ENCODE measurements at places on chromosomes 1 and 21.

- no peak for DNase-seq
These were observed 48.4 kb downstream of the TRIM11 start for GRCh38 chr1:228358039-228358763.

GRCh38 chr1:53174971-53175913 is 21.4 kb upstream of the CPT2 start:
- peak; percentile 23 for DNase-seq

- no peak for DNase-seq
These were observed 174.7 kb downstream of the LBR start for GRCh38 chr1:225253173-225253572.

DNA sequence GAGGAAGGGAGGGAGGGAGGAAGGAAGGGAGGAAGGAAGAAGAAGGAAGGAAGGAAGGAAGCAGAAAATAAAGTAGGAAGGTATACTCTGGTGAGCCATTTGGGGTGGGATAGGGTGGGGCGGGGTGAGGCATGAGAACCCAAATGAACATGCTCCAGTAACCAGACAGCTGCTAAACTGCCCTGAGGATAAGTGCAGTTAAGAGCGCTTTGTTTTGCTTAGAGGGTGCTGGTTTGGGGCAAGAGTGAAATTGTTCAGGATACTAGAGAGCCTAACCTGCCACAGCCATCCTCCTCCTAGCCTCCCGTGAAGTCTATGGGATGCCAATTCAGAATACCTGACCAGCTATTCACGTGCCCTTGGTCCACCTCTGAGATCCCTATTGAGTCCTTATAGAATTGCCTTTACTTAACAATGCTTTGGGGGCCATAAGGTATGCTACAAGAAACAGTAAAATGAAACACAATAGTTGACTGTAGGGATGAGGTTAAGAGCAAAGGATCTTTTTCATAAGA is 59.0 kb upstream of the ATF3 start:
- DNase-seq: no peak

- DNase-seq: peak; percentile 81
These were observed 2.8 kb upstream of the CD1D start for GRCh38 chr1:158177700-158178450.

DNA sequence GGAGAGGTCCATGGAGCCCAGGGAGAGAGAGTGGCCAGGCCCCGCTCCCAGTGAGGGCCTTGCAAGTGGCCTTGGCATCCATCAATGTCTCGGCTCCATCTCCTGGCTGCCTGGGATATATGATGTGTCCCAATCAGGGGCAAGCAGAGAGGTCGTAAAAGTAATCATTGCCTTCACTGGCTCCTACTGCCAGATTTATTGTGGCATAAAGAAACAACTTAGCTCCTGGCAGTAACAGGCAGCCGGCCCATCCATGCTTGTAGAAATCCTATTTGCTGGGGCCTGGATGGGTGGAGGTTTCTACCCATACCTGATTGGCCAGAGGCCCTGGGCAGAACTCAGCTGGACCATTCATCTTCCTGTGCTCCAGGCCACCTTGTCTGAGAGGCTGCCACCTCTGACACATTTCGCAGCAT is 272.6 kb downstream of the MATN1 start:
- DNase-seq: no peak

GRCh38 chr1:170471398-170472053 is 60.4 kb upstream of the GORAB start:
- peak; percentile 65 for DNase-seq

DNA sequence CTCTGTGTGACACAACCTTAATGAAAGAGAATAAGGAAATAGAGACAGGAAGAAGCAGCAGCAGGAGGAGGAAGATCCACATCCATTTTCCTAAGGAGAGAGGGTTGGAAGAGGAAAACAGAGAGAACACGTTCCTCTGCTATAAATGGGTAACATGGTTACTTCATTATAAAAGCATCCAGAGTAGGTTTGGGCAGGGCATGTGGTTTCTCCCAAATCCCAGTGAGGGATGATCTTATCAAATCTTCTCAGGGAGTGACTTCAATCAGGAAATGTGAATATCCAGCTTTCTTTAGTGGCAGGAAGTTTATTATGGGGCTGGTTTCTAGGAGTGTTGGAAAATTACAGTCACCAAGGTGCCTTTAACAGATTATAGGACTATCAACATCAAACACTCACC is 11.1 kb downstream of the CYP2J2 start:
- DNase-seq: no peak

GRCh38 chr1:56866656-56867055 is 12.1 kb downstream of the C8A start:
- peak; percentile 85 for DNase-seq

DNA sequence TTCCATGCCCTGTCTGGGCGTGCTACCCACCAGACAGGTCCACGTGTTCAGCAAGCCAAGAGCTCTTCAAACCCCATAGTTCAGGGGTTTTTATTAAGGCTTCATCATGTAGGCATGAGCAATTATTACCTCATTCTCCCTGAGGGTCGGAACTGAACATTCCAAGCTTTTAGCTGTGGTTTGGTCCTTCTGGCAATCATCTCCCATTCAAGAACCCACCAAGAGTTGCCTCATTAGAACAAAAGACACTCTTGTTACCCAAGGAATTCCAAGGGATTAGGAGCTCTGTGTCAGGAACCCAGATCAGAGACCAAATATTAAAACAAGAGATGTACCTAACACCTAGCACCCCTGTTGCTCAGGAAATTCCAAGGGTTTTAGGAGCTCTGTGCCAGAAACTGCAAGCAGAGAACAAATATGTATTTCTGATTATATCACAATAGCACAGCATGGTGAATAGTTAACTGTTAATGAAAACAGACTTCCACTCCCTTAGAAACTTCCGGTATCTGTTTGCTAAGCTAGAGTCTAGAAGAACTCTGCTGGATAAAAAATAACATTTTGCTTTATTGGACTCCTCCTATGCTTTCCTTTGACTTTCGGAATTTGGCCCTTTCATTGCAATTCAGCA is 201.2 kb upstream of the L1TD1 start:
- no peak for DNase-seq

DNA sequence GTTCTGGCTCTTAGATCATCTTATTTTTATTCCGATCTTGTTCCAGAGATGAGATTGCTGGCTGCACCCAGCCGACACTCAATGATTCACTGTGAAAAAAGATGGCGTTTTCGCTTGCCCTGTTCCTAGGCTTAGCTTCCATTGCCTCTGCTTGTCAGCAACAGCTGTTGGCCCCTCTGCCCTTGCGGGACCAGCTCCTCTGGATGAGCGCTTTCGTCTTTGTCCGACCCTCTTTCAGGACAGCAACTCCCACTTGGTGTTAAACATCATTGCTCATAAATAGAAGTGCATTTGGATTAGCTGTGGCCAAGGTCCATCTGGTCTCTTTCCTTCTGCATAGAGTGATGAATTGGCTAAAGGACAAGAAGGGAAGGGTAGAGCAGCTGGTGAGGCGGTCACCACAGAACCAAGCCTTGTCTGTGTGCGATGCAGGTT is 43.5 kb upstream of the SCCPDH start:
- no peak for DNase-seq

GRCh38 chr1:70034403-70034802 is 171.0 kb downstream of the LRRC40 start:
- peak; percentile 56 for DNase-seq

GRCh38 chr1:189782295-189782694 is 695.4 kb downstream of the BRINP3 start:
- no peak for DNase-seq

DNA sequence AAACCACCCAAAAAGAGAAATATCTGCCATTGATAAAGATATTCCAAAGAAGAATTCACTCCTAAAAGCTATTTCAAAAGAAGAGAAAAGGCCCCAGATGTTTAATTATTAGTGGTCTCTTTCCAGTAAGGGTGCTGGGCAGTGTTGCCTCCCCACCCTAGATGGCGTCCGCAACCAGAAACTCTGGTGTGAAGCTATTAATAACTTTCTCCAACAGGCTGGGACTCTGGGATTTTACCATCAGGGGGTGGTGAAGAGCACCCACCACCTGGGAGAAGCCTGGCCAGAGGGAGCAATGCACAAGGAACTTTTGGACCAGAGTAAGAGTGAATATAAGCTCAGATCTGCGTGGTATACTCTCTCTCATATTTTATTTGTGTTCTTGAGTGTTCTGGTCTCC is 115.4 kb upstream of the TIAM1 start:
- DNase-seq: no peak

DNA sequence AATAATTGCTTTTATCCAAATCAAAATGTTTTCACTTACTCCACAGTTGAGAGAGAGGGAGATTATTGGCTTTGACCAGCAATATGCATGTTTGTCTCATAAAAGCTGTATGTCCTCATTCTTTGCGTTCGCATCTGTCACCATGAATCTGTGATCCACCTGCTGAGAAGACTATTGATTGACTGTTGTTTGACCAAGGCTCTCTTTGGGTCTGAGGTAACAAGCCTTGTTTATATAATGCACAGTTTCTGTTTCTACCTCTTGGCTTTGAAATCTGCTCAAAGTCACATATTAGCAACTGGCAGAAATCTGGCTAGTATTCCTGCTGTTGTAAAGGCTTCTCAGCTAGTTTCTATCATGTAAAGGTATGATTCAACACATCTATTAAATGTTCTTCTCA is 157.0 kb downstream of the LYPLAL1 start:
- DNase-seq: no peak

DNA sequence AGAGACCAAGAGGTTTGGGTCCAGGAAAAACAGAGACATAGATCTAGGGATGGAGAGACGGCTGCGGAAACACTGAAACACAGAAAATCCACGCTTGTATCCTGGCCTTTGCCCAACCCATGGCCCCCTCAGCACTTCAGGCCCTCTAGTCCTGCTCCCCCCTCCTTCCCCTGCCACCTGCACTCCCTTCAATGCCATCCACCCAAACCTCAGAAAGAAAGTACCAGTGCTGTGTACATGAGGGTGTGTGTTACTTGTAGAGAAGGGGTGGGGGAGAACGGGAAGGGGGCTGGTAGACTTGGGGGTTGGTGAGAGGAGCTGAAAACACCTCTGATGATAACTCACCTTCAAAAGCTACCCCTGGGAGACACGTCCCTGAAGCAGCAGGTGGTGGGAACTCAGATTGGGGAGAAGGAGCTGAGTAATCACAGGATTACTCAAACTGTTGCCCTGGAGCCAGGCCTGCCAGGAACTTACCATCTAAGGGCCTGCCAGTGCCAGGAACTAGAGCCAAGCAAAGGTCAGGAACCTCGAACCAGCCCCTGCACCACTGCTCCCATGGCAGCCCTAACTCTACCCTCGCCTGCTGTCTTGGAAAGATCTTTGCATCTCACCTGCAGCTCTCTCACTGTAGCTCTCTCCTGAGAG is 11.5 kb downstream of the RORC start:
- DNase-seq: no peak

DNA sequence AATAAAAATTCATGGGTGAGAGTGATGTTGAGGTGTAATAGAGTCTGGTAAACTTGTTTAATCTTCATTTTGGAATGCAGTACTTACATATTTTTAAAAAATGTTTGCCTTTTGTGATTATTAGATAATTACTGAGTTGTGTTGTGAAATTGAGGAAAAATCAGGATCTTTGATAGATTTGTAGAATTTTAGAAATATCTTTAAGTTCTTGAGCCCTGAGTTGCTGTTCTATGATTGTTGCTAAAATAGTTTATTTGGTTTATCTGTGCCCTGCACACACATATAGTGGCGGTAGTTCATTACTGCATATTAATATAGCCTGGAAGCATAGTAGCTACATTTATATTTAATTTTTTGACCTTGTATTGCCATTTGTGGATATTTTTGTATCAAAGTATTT is 1.6 kb downstream of the B3GALT2 start:
- DNase-seq: no peak

DNA sequence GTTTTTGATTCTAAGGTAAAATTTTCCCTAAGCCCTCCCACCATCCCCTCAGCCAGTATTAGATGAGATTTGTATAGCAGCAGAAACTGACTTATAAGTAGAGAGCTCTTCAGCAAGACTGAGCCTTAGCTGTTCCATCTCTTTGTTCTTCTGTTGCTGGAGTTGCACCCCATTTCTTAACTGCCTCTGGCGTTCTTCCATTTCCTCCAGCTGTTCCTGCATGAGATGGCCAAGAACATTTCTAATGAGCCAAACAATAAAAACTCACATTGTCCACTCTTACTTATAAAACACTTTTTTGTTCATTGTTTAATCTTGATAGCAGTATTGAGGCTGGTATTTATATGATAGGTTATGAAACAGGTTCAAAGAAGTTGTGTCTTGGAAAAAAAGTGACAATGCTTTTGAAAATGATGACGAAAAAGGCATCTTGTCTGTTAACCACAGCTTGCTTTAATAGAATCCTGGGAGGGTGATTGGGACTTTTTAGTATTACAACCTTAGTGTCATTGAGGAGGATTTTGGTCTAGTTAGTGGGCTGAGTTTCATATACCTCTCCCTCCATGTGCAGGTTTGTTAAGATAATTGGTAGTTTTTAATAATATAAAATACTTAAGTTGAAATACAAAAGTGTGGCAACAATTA is 18.3 kb downstream of the SYNC start:
- peak; percentile 25 for DNase-seq

DNA sequence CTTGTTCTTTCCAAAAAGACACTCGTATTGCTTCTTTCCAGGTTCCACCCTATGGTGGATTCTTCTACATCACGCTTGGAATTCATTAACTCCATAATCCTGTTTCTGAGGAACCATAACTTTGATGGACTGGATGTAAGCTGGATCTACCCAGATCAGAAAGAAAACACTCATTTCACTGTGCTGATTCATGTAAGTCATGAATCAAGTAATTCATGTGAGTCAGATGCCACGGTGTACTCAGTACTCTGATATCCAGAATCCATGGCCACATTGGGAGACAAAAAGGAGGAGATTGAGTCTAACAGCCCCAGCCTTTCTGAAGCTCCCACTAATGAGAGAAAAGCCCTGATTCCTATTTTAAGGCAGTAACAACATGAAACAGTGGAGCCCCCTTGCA is 7.4 kb downstream of the CHI3L2 start:
- DNase-seq: peak; percentile 41

- DNase-seq: no peak
These were observed 89.7 kb upstream of the BCL9 start for GRCh38 chr1:147451628-147452027.

DNA sequence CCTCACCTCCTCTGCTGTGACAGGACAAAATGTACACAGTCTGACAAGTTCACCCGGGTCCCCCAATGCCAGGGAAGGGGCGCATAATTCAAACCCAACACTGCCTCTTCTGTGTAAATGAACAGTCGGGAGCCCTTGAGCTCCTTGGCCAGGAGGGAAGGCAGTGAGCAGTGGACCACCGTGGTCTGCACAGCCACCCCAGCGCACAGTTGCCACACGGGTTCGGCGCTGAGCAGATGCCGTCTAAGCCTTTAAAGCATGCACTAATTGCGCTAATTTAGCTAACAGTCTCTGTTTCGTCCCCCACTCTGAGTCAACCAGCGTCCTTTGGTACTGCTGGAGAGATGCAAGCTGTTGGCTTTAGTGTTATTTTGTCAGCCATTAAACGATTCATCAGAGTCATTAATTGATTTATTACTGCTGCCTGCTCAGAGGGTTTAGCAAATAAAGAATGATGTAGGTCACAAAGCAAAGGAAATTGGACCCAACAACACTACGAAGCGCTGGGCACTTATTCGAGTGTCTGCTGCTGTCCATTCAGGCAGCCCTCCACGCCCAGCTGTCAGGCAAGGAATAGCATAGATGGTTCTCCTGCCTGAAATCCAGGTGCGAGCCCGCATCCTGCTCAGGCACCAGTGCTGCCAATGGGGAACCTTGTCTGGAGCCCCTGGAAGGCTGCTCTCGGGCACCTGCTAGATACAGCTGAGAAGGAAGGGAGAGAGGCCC is 91.5 kb downstream of the MRPL37 start:
- DNase-seq: no peak

- DNase-seq: no peak
These were observed 106.6 kb downstream of the BCAR3 start for GRCh38 chr1:93574991-93575390.

GRCh38 chr1:155184835-155185782 is 11.5 kb downstream of the TRIM46 start:
- no peak for DNase-seq

All from AG08395 (cell line).